GM18507 (cell line): ENCODE measurements at places on chromosomes 7 and 10.

DNA sequence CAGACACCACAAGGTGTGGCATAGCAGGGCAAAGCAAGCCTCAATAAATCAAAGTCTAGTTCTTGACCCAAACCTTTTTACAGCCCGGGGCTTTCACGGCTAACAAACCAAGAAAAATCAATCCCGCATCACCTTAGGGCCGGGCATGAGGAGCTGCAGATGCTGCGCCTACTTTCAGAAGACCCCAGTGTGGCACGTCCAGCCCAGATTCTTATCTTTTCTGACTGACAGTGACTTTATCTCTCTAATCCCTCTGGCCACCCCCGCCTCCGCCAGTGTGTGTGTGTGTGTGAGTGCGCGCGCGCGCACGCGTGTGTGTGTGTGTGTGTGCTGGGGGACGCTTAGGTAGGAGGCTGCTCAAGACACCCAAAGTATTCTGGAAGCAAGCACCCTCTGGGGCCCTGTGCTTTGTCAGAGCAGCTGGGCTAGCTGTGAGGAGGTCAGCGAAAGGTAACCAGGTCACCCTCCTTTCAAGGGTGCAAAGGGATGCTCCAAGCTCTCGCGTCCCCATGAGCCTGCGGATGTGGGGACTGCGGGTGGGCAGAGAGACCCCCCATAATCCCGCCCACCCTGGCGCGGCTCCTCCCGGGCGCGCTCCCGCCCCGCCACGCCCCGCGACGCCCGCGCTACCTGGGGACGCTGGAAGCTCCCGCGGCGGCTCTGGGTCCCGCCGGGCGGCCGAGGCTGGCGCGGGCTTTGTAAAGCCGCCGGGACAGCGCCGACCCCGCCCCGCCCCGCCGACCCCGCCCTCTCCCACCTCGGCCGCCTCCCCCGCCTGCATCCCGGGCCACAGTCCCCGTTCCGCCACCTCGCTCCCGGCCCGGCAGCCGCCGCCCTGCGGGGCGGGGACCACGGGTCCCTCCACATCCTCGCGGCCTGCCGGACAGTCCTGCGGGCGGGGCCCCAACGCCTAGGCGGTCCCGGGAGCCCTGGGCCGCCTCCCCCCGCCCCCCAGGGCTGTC is 57.1 kb upstream of the RHOBTB1 start:
- DNase-seq: no peak

DNA sequence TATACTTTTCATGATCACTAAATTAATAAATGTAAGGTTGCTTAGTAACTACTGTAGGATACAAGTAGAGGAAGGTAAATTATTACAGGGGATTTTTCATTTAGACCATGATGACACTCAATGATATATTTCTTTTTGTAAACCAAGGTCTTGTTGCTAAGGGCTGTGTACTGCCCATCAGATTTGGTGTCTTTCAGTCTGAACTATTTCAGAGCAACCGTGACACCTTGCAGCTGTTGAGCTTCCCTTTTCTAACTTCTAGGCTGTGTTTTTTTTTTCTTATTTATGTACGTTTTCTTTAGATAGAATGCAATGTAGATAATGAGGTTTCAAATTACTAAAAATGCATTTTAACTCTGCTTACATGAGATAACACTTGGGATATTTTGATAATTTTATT is 292.0 kb upstream of the MBL2 start:
- no peak for DNase-seq

DNA sequence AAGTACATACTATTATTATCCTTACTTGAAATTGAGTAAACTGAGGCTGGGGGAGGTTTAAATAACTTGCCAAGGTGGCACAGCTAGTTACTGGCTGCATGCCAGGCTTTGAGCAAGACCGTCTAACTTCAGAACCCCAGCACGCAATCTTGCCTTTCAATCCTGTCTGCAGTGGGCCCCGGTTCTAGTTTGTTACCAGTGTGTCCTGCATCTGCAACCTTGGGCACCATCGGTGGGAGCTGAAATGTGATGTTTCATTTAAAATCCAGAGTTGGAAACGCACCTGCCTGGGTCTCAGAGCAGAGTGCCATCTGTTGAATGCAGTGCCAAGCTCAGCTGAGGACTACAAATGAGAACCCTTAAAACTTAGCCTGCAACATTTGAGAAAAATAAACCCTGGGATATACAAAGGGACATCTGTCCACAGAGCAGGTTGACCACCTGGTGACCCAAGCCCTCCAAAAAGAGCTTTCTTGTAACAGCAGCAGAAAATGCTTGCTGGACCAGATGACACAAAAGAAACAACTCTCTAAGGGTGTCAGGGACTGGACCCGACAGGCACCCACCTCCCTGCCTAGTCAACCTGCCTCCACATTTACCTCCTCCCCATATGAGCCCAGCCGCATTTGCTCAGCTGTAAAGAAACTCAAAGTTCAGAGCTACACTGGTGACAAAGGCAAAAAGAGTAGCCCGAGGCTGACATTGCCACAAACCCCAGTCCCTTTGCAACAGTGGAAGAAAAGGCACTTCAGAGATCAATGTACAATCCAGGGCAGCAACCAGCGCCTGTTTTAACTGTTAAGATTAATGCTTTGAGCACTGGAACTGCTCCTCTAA is 1.7 kb downstream of the SH3PXD2A start:
- DNase-seq: no peak

GRCh38 chr7:54955696-54956420 is 63.0 kb upstream of the EGFR start:
- no peak for DNase-seq

- DNase-seq: no peak
These were observed 50.4 kb downstream of the NRAP start for GRCh38 chr10:113613427-113613826.

- DNase-seq: no peak
These were observed 44.9 kb downstream of the IKZF1 start for GRCh38 chr7:50349399-50349798.

GRCh38 chr7:84009782-84010181 is 184.8 kb downstream of the SEMA3A start:
- DNase-seq: no peak

- no peak for DNase-seq
These were observed 958.0 kb upstream of the PHF14 start for GRCh38 chr7:10015687-10016086.

DNA sequence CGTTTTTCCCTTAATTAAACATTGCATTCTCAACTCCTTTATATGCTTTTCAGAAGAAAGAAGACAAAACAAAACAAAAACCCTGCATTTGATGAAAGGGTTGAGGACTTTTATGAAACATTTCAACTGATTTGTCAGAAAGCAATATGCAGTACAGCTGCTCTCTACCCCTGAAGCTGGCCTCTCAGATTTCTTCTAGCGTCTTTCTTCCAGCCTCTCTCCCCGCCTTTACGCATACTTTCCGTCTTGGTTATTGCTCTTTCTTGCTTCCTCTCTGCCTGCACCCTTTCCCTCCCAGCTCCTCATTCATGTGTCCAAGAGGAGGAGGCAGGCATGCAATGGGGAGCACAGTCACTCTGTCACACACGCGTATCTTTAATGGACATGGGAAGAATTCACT is 91.0 kb upstream of the COL1A2 start:
- DNase-seq: no peak
